Right ventricle myocardium superior (tissue), 1 donor: ENCODE measurements at places on chromosomes 2 and 18. TPM values are rescaled to one million over a fixed set of nuclear protein-coding genes. Genes with fewer than 3 reads are reported as not detected.

Gene PLEK
- total RNA-seq = 4.7 TPM

GRCh38 chr18:42996824-42997223 lies 118.7 kb downstream of the RIT2 start:
- DNase-seq = no peak

Gene FSIP2
- 0.13 TPM for total RNA-seq

DNA sequence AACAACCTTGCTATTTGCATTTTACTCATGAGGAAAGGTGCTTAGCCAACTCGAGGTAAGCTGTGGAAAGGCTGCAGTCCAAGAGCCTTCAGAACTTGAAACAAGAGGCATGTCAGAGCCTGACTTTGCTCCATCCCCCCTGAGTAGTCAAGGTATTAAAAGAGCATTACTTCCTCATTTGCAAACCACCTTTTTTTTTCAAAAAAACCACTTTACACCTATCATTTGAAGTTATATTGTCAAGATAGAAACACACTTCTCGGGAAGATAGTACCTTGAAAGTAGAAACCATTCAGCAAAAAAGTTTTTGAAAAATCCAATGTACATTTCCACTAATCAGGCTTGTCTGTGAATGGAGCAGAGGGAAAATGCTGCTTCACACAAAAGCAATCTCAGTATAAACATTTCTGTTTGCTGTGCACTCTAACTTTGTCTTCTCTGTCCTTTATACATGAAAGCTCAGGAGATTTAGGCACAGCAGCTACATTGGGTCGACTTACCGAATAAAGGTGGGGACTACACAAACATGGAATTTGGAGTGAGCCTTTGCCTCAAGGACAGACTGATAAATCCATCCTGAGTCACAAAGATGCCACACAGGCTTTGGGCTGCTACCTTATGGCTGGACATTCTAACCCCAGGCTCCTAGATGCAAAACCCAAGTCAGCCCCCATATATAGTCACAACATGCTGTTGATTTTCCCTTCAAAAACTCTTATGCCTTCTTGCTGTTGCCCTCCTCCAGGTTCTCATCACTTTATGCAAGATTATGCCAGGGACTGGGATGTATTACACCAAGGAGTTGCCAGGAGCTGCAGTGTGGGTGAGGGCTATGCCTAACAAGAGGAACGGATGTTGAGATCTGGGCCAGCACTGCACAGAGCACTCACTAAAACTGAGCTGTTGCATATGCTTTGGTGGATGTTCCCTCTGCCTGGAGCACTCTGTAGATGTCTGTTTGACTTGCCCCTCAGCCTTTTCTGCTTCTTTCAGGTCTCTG lies 41.4 kb upstream of the EML4 start:
- DNase-seq = no peak
